Heart left ventricle (tissue), 16 donors: ENCODE measurements at places on chromosomes 4 and X. TPM values are rescaled to one million over a fixed set of nuclear protein-coding genes. Genes with fewer than 3 reads are reported as not detected.

The PAGE2B gene
- total RNA-seq = not detected

- no peak overlapping the region for H3K4me3 ChIP-seq
- no peaks in the 10 kb centered on the region for H3K36me3 ChIP-seq
- DNase-seq = no peak
- no peaks in the 10 kb centered on the region for H3K27me3 ChIP-seq
These were observed 16.3 kb upstream of the NEIL3 start for GRCh38 chr4:177293208-177294033.

DNA sequence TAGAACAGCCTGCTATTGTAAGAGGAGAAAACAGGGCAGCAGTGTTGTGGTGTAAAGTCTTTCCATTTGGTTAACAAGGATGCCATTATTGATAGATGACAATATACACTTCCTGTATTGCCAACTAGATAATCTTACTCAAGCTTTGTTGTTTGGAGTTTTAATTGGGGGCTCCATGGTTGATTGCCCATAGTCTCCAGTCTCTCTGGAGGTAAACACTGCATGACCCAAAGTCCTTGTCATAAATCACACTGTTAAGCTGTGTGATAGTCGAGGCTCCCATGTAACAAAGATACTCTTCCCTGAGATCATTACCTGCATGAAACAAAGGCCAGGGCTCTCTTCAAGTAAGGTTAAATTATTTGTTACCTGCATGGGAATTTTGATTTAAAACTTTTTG, 394.6 kb downstream of the C4orf33 start:
- no peak overlapping the region for H3K4me3 ChIP-seq
- no peaks in the 10 kb centered on the region for H3K27me3 ChIP-seq
- no peak overlapping the region for H3K27ac ChIP-seq
- DNase-seq = no peak
- no peaks in the 10 kb centered on the region for H3K36me3 ChIP-seq

GRCh38 chrX:150919401-150919800, 20.9 kb upstream of the CD99L2 start:
- DNase-seq = no peak
- H3K27ac ChIP-seq = no peak overlapping the region
- H3K36me3 ChIP-seq = no peaks in the 10 kb centered on the region
- H3K27me3 ChIP-seq = peaks cover 5% of the 10 kb centered on the region
- no peak overlapping the region for H3K4me3 ChIP-seq

DNA sequence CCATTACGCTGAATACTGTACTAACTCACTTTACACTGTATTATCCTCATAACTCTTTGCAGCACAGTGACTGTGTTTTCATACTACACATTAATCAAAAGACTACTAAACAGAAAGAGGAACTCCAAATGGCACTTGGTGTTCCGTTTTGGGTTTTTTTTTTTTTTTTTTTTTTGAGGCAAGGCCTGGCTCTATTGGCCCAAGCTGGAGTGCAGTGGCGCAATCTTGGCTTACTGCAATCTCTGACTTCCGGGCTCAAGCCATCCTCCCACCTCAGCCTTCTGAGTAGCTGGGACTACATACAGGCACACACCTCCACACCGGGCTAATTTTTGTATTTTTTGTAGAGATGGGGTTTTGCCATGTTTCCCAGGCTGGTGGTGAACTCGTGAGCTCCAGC, 10.7 kb downstream of the KLHL8 start:
- H3K27me3 ChIP-seq = no peaks in the 10 kb centered on the region
- peak; percentile 27 for DNase-seq
- H3K4me1 ChIP-seq = peaks cover 31% of the 10 kb centered on the region
- no peaks in the 10 kb centered on the region for H3K36me3 ChIP-seq

GRCh38 chr4:44446801-44447562, 1.6 kb downstream of the KCTD8 start:
- H3K4me1 ChIP-seq = no peaks in the 10 kb centered on the region
- no peak for DNase-seq
- H3K27ac ChIP-seq = no peak overlapping the region
- H3K27me3 ChIP-seq = peaks cover 56% of the 10 kb centered on the region

DNA sequence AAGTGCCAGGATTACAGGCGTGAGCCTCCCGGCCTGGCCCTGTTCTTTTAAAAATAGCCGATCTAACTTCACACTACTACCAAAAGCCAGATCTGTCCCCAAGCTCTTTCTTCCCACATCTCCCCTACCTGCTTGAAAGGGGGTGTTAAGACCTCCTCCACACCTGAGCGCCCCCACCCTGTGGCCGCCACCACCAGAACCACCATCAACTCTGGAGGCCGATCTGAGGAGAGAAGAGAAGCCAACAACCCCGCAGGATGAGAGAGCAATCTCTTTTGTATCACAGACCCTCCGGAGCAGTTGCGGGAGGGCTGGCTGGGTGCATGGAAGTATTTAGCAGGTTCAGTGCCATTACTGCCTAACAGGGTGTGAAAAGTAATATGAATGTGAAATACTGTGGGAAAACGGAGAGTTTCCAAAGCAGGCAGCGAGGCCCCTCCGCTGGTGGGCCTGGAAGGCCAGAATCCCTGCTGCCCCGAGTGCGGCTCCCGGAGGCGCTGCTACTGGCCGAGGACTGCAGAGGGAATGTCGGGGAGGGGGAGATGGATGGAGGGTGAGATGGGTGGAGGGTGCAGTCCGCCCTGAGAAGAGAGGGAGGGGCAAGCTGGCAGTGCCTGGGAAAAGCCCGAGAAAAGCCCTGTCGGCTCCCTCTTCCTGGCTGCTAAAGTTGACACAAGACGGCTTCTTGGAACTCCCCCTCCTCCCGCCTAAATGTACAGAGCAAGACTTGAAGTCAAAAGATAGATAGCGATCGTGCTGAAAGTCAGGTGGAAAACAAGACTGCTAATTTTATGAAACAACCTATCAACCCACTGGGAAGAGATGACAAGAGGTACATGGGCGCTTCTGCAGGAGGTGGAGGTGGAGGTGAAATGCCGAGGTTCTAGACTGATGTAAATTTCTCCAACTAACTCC, 22.3 kb downstream of the HAND2 start:
- DNase-seq = no peak
- peak overlapping the region; percentile 77 for H3K27ac ChIP-seq
- H3K27me3 ChIP-seq = peaks cover 10% of the 10 kb centered on the region
- no peaks in the 10 kb centered on the region for H3K36me3 ChIP-seq

DNA sequence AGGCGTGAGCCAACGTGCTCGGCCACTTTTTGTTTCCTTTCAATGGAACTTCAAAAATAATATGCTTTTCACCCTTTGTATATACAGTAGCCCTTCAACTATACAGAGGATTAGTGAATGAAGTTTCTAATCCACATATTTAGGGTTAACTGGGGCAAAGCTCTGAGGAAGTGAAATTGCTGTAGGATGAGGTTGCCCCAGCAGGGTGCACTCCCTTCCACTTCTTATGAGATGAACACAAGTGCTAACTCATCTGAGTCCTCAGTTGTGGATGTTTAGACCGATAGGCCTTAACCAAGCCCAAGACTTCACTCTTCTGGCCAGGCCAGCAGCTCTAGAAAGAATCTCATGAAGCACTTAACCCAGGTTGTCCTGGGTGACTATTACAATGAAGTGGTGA, 29.1 kb upstream of the CT55 start:
- H3K4me3 ChIP-seq = no peak overlapping the region
- no peaks in the 10 kb centered on the region for H3K27me3 ChIP-seq
- no peak for DNase-seq

GRCh38 chr4:104128031-104128849, 366.5 kb downstream of the CXXC4 start:
- no peak overlapping the region for H3K27ac ChIP-seq
- DNase-seq = no peak
- H3K36me3 ChIP-seq = no peaks in the 10 kb centered on the region
- no peaks in the 10 kb centered on the region for H3K27me3 ChIP-seq

DNA sequence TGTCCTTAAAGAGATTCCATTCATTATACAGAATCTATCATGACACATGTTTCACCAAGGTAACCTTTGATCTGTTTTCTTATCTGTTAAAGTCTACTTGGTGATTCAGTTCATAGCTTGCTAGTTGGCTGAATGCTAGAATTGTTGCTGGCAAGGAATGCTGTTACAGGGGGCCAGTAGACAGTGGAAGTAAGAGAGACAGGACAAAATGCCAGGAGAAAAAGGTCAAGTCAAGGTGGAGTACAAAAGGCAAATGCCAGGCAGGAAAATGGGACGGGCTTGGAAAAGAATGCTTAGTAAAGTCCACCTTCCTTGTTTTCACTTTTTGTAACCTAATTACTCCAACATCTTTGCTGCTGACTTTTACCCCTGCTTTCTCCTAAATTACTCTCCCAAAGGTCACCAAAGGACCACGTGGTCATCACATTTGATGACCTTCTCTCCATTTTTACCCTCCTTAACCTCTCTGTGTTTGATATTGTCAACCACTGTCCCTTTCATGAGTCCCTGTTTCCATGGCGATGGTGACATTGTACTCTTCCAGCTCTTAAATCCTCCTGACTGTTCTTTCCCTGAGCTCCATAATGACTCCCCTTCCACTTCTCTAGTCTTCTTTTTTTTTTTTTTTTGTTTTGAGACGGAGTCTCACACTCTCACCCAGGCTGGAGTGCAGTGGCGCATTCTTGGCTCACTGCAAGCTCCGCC, 24.5 kb upstream of the TAPT1 start:
- no peaks in the 10 kb centered on the region for H3K36me3 ChIP-seq
- no peaks in the 10 kb centered on the region for H3K27me3 ChIP-seq
- no peak overlapping the region for H3K27ac ChIP-seq
- H3K4me3 ChIP-seq = no peak overlapping the region
- no peaks in the 10 kb centered on the region for H3K4me1 ChIP-seq

GRCh38 chr4:170476351-170476750, 386.6 kb upstream of the AADAT start:
- H3K27me3 ChIP-seq = no peaks in the 10 kb centered on the region
- no peak for DNase-seq
- no peak overlapping the region for H3K27ac ChIP-seq

DNA sequence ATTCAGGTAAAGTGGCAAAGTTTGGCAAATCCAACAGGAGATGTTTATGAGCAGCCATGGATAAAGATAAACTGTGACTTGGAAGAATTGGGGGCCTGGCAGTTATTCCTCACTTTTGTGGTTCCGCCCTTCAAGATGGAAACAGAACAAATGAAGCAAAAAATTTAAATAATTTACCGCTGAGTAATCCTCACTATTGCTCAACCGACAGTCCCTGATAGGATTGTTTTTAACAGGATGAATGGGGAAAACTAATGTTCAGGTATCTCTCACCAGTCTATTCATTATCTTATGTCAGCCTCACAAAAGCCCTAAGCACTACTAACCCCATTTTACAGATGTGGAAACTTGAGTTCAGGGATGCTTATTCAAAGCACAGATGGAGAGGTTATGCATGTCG, 90.8 kb downstream of the FNIP2 start:
- H3K36me3 ChIP-seq = peaks cover 87% of the 10 kb centered on the region
- no peak overlapping the region for H3K27ac ChIP-seq
- DNase-seq = no peak

DNA sequence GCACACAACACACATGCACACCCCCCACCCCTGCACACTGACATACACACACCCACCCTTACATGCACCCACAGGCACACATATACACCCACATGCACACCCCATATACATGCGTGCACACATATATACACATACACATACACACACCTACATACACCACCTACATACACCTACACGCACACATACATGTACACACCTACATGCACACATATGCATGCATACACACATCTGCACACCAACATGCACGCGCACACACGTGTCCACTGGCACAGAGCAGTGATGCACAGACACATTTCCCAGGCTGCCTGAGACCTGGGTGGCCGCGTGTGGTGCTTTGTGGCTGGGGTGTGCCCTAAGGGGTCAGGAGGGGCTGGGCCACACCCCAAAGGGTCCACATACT, 31.7 kb downstream of the FGFRL1 start:
- H3K36me3 ChIP-seq = no peaks in the 10 kb centered on the region
- H3K27ac ChIP-seq = no peak overlapping the region
- DNase-seq = no peak
- H3K4me3 ChIP-seq = no peak overlapping the region

GRCh38 chr4:123345137-123345934, 51.3 kb upstream of the SPRY1 start:
- DNase-seq = no peak
- no peak overlapping the region for H3K4me3 ChIP-seq
- H3K36me3 ChIP-seq = no peaks in the 10 kb centered on the region
- no peak overlapping the region for H3K27ac ChIP-seq
- H3K4me1 ChIP-seq = peaks cover 36% of the 10 kb centered on the region

DNA sequence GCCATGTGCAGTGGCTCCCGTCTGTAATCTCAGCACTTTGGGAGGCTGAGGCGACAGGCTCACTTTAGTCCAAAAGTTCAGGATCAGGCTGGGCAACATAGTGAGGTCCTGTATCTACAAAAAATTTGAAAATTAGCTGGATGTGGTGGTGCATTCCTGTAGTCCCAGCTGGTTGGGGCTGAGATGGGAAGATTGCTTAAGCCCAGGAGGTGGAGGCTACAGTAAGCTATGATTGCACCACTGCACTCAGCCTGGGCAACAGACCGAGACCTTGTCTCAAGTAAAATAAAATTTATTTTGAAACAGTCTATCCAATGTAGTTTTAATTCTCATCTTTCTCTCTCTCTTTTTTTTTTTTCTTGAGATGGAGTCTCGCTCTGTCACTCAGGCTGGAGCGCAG, 21.1 kb downstream of the RBM10 start:
- DNase-seq = no peak
- H3K27ac ChIP-seq = no peak overlapping the region
- no peaks in the 10 kb centered on the region for H3K27me3 ChIP-seq
- H3K4me3 ChIP-seq = no peak overlapping the region
- H3K4me1 ChIP-seq = peaks cover 4% of the 10 kb centered on the region

GRCh38 chrX:155435744-155436112, 22.7 kb downstream of the F8A3 start:
- H3K27ac ChIP-seq = no peak overlapping the region
- no peak for DNase-seq
- H3K27me3 ChIP-seq = no peaks in the 10 kb centered on the region
- no peaks in the 10 kb centered on the region for H3K36me3 ChIP-seq
- no peaks in the 10 kb centered on the region for H3K4me1 ChIP-seq

- H3K27me3 ChIP-seq = no peaks in the 10 kb centered on the region
- no peak overlapping the region for H3K27ac ChIP-seq
- DNase-seq = peak; percentile 74
- H3K36me3 ChIP-seq = no peaks in the 10 kb centered on the region
These were observed 125.3 kb downstream of the COL4A6 start for GRCh38 chrX:108312957-108313356.
